ENCODE measurements at places on chromosomes 1 and 21.
A peak's percentile ranks its signal among the peaks of the same experiment; 100 is the strongest.

DNA sequence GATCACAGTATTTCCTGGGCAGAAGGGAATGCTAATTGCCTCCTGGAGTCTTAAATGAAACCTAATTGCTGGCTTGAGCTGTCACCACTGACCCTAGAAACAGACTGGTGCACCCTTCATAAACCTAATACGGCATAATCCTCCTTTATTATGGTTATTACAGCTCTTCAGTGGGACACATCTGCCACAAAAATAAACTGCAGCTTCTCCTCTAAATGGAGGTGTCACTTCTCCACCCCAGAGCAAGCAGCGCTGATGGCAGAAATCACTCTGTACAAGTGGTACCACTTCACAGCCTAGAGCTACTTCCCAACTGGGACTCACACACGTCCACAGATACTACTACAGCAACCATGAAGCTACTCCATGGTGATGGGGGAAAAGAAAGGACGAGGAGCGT lies 11.1 kb downstream of the PTPN14 start:
- DNase-seq, result no peak

- DNase-seq, result no peak
These were observed 48.5 kb downstream of the RWDD3 start for GRCh38 chr1:95282518-95282895.

GRCh38 chr1:160720356-160721085 lies 8.9 kb upstream of the CD48 start:
- DNase-seq, result no peak

GRCh38 chr1:177784936-177785335 lies 184.9 kb downstream of the SEC16B start:
- no peak for DNase-seq

GRCh38 chr1:51636191-51636590 lies 19.3 kb downstream of the OSBPL9 start:
- no peak for DNase-seq

GRCh38 chr1:228353601-228354371 lies 52.8 kb downstream of the TRIM11 start:
- no peak for DNase-seq

GRCh38 chr1:197065559-197065958 lies 1.5 kb downstream of the F13B start:
- DNase-seq, result no peak

DNA sequence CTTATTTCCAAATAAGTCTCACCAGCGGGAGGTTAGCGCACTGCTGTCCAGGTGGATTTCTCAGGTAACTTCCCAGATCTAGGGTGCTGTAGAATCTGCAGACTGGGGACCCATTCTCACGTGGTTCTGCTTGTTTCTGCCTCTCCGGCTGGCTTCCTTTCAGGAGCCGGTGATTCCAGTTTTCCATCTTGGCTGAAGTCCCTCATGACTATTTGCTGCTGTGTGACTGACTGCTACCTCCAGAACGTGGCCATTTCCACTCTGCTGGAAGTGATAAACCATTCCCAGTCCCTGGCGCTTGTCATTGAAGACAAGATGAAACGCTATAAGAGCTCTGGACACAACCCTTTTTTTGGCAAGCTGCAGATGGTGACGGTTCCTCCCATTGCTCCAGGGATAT lies 76.0 kb downstream of the DOP1B start:
- no peak for DNase-seq

- no peak for DNase-seq
These were observed 9.8 kb downstream of the C1orf35 start for GRCh38 chr1:228093050-228093906.

DNA sequence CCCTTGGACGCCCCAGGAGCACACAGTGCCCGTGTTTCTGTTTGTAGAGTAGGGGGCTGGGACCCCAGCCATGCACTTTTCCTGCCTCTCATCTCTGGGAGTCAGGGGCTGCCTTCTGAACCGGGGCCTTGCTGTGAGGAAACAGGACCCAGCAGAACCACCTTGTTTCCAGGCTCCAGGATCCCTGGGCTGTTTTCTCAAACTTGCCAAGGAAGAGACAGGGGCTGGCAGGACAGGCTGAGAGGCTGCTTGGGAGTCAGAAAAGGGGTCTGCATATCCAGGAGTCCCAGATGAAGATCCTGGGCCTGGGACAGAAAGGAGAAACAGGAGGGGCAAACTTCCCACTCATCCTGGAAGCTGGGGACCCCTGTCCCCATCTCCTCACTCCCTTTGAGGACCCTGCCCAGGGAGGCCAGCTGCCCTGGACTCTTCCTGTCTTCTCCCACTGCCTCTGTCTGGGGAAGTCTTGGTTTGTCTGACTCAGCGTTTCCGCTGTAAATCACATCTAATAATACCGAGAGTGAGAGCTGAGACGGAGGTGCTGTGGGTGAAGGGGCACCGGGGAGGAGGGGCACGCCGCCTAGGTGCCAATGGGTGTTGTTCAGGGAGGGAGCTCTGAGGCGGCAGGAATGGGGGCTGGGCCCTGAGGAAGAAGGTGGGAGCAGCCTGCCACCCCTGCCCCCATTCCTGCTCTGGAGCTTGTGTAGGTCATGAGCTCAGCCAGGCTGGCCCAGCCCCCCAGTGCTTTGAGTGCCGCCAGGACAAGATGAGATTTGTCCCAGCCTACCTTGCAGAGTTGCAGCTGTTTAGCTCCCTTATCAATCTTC lies 16.7 kb downstream of the POU3F1 start:
- peak; percentile 39 for DNase-seq

GRCh38 chr1:44642925-44643324 lies 31.4 kb downstream of the TMEM53 start:
- DNase-seq, result no peak

DNA sequence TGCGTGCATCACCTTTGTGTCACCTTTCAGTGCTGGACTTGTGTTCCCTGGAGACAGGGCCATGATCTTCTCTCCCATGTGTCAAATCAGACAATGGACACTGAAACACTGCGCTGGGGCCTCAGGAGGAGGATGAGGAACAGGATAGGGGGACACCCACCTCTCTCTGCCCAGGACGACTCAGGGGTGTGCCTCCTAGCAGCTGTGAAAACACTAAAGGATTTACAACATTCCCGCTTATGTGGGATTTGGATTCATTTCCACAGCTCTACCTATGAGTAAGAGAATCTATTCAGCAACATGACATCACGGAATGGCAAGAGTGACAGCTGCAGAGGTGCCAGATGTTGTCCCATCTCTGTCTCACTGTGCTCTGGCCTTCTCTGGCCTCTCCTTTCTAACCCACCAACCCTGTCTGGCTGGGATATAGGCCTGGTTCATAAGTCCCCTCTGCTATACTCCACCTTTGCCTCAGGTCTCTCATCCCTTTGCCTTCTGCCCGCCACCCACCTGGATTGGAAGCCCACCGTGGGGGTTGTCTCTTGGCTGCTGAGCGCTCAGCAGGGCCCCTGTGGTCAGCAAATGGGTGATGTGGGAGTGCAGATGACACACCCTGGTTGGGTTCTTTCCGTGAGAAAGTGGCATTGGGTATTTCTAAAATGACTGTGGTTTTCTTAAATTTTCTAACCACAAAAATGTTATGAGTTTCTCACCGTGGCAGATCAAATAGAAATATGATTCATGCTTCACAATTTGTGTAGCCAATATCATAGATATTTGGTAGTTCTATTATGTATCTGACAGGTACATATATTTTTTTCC lies 47.1 kb upstream of the TLR5 start:
- DNase-seq, result peak; percentile 48

GRCh38 chr21:44603109-44603875 lies 2.9 kb downstream of the KRTAP10-7 start:
- no peak for DNase-seq

- DNase-seq, result no peak
These were observed 99.1 kb upstream of the CAMK1G start for GRCh38 chr1:209484429-209484828.

DNA sequence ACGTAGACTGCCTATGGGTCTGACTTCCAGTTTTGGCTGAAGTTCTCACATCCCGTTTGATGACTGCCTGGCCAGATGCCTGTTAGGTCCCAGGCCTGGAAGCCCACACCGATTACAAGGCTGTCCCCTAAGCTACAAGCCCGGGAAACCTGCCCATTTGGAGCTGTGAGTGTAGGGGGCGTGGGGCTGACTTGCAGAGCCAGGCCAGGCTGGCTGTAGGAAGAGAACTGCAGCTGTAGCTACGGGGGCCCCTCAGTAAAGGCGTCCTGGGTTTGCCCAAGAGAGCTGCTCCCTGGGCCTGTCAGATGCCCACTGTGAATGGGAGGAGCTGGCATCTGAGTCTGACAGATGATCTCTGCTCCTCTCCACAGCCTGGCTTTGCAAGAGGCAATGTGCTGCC lies 199.7 kb downstream of the CAMTA1 start:
- DNase-seq, result no peak

- DNase-seq, result no peak
These were observed 10.2 kb downstream of the SLC45A3 start for GRCh38 chr1:205670150-205670446.

DNA sequence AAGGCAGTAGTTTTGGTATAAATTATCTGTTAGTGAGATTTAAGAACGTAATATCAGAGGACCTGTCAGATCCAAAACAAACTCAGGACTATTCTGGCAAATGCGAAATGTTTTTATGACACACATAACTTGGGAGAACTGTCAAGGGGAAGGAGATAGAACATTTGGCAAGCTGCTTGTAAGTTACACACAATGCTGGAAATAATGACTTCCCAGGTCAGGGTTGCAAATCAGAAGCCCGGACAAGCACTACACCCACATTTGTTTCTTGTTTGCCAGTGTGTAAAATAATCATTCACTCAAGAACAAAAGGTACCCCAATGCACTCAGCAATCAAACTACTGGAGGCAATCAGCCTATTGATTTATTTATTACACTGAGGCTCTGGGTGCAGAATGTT lies 354.7 kb downstream of the KCNH1 start:
- no peak for DNase-seq

DNA sequence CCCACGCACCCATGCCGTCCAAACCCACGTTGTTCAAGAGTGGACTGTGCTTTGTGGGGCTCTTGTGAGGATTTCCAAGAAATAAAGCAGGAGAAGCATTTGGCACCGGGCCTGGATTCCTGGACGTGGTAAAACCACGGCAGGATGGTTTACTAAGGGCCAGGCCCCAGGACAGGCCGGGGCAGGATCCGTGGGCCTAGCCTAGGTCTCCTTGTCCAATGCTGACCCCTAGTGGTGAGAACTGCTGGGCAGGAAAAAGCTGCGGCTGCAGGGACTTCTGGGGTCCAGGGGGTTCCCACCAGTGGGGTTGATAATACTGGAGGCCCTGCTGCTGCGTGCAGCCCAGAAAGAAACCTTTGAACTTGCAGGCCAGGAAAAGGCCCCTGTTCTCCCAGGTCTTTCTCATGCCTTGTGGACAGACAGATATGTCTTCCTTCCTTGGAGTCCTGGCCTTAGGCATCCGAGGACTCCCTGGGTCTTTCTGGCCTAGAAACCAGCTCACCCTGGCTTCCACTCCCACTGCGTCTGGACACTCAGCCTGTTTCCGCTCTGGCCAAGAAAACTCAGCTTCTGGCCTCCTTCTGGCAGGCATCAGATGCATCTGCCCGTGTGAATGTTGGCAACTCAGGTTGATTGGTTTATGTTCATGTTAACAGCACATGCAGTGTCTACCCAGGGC lies 106.9 kb upstream of the TMEM51 start:
- DNase-seq, result peak; percentile 20

- no peak for DNase-seq
These were observed 49.1 kb downstream of the SGIP1 start for GRCh38 chr1:66583021-66583420.

DNA sequence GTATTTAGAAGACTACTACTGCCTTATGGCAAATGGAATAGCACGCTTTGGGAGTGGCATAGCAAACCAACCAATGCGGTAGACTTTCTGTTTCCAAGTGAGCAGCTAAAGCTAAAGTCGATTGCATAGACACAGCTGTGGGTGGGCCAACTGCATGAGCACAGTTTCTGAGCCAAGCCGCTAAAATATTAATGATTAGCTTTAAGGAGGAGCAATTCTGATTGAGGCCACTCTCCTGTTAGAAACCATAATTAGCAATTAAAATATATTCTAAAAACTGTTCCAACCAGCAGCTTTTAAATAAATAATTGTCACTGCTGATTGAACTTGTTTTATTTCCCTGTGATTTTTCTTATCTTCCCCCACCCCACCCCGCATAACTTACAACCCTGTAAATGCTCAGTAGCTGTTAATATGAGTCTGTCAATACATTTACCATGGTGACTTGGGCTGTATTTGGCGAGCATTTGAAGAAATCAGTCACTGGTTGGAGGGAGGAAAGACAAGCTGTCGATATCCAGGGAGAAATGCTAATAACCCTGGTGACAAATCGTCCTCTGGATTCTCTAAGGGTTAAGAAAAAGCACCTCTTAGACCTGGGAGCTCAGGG lies 32.2 kb downstream of the RNF220 start:
- no peak for DNase-seq

- no peak for DNase-seq
These were observed 602 bp upstream of the RIMKLA start for GRCh38 chr1:42379794-42380585.

GRCh38 chr1:21955058-21955457 lies 17.9 kb upstream of the HSPG2 start:
- DNase-seq, result no peak

DNA sequence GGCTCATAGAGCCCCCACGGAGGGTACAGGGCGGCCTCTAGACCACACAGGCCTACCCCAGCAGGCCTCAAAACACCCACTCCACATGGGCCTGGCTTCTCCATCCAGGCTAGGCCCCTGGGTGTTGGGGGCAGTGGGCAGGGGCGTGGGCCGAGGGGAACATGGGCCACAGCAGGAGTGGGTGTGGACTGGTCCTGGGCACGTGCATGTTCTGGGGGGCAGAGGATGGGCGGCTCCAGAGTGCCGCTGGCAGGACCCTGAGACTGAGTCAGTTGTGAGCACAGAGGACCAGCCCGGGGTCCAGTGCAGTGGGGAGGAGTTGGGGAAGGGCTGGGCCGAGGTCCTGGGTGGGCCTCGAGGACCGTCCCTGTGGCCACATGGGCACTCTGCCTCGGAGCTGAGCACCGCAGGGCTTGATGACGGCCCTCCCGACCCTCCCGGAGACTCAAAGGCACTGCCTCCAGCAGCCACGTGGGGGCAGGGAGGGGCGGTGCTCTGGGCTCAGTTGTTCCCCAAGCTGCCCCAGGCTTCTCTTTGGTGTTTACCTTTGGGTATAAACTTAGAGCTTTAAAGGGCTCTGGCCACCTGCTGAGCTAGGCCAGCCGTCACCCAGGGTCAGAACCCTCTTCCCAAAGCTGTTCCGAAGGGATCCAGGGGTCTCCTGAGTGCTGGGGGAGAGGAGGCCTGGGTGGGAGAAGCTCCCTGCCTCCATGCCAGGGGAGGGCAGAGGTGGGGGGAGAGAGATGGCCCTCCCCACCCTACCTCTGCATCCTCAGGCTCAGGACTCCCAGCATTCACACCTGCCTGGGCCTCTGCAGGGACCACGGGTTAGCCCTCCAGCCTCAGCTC lies 79.9 kb downstream of the MORN1 start:
- DNase-seq, result peak; percentile 29
